Right forelimb (tissue), 1 donor: ENCODE measurements at places on chromosomes 12 and 14.
A peak's percentile ranks its signal among the peaks of the same experiment; 100 is the strongest.

GRCh38 chr14:30621354-30621939 is 672 bp upstream of the SCFD1 start:
- peak; percentile 60 for DNase-seq

GRCh38 chr14:33987565-33988080 is 36.7 kb upstream of the EGLN3 start:
- no peak for DNase-seq

DNA sequence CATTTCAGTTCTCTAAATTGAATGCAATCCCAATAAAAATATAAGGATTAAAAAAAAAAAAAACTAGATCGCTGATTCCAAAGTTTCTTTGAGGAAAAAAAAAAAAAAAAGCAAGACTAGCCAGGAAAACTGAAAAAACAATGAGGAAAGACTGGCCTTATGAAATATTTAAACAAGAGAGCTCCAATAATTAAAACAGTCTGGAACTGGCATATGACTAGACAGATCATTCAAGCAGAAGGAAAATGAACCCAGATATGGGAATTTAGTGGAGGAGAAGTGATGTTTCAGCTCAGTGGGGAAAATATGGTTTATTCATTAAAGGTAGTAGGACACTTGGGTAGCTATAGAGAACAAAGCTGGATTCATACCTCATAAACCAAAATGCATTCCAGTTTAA is 42.0 kb upstream of the TBC1D15 start:
- no peak for DNase-seq

DNA sequence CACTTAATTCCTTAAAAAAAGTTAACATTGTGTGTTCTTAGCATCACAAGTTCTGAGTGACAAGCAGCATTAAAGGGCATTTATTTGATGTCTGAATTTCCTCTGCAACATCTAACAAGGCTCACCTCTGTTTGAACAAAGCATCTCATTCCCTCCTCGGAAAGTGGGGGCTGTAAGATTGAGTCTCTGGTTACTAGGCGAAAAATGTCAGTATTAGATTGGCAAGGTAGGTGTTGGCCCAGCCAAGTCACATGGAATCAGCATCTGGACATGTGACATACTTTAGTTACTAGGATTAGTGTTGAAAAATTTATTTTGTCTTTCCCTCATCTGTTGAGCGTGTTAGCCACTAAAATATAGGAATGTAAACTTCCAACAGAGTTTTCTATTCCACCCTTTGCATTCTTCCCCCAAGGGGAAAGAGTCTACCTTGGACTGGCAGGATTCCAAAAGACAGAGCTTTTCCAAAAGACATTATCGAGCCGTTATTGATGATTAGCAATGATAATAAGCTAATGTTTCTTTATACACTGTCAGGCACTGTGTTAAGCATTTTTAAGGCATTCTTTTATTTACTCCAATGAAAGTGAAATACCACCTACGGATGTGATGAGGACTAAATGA is 194.9 kb upstream of the BTG1 start:
- DNase-seq = no peak

- no peak for DNase-seq
Measured at GRCh38 chr12:128564956-128565355, 258.8 kb downstream of the SLC15A4 start.

GRCh38 chr12:89547101-89547500 is 21.3 kb upstream of the POC1B start:
- no peak for DNase-seq

- peak; percentile 62 for DNase-seq
Measured at GRCh38 chr14:58571769-58572472, 65.8 kb upstream of the DACT1 start.

DNA sequence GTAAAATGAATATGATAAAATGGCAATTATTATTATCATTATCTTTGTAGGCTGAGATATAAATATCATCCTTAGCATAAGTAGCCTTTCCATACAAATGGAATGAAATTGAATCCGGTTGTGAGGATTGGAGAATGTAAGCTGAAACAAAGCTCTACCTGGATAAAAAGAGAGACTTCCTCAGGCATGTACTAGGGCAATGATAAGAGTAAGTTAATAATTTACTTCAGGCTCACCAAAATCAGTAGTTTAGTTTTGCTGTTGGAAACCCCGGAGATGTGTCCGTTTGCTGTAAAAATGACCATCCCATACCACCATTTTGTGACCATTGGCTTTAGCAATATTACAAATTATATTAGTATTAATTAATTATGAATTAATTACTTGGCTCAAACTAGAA is 96.3 kb downstream of the C12orf75 start:
- DNase-seq = no peak

- DNase-seq = no peak
Measured at GRCh38 chr12:94670075-94670474, 19.7 kb upstream of the TMCC3 start.

DNA sequence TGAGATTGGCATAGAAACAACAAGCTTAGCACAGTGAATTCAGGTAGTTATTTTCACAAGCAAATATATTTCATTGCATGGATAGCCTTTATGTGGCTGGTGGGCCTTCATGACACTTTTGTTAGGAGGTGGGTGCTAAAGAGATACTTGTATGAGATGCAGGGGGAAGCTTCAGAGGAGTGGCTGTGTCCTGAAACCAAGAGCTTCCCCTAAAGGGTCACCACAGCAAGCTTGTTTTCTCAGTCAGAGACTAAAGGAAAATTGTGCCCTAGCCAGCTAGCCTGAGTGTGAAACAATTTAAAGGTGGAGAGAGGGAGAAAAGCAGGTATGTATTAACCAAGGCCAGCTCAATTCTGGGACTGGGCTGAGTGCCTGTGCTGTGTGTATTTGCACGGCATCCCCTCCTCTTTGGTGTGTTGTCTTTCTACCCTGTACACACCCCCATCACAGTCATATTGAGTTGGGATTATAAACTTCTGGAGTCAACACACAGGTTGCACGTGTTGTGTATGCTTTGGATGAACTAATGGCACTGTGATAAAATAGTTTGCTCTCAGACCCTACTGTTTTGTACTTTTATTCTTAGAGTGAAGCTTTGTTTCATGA is 79.2 kb downstream of the RASSF8 start:
- DNase-seq = no peak

- no peak for DNase-seq
Measured at GRCh38 chr14:22545842-22546721, 42.9 kb downstream of the DAD1 start.

DNA sequence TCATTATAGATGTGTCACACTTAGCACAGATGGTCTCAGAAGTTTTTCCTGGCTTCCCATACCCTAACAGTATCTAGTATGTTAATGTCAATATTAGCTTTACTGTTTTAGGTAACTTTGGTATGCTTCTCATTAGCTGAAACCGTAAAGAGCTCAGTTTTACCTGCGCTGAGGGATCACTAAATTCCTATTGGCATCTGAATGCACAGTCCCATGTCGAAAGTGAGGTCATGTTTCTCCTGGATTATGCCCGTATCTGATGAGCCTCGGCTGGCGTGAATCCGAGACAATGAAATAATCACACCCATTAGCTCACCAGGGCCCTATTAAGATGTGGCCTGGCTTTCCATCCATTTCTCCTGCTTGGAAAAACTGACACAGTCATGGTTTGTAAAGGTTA is 418.2 kb downstream of the ZFP36L1 start:
- DNase-seq = no peak

DNA sequence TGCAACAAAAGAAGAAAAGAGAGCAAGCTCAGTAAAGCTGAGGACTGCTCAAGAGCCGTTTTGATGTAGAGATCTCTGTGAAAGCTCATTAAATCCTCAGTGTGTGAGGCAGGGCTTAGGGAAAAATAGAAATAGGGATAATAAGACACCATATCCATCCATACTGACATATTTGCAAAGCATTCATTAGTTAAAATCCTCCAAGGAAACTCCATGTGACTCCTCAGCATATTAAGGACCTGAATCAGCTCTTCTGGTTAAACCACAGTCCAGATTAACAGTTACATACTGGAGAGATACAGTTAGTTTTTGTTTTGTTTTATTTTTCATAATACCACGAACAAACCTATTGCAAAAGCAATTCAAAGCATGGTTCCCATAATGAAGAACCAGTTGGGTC is 288.2 kb downstream of the PAWR start:
- no peak for DNase-seq

DNA sequence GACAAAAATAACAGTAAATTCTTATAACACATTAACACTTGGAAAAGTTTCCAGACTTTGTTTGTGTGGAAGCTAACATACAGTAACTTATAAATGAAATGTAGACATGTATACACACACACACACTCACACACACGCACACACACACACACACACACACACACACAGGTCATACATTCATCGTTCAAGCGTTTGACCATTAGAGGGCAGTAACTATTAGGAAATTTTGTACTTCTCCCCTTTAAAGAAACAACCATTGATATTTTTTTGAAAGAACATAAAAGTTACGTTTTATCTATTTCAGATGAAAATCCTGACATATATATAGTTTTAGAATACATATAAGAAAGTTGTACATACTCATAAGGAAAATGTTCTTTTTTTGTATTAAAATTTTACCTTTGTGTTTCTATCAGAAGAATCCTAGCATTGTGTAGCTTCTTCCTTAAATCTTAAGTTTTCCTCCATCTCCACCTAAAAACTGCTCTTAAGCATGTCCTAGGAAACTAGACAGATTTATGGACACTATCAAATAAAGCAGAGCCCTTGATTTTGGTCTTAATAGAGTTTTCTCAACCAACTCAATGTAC is 29.0 kb downstream of the PTPRQ start:
- peak; percentile 46 for DNase-seq

- DNase-seq = no peak
Measured at GRCh38 chr12:104608998-104609397, 152.2 kb downstream of the CHST11 start.

DNA sequence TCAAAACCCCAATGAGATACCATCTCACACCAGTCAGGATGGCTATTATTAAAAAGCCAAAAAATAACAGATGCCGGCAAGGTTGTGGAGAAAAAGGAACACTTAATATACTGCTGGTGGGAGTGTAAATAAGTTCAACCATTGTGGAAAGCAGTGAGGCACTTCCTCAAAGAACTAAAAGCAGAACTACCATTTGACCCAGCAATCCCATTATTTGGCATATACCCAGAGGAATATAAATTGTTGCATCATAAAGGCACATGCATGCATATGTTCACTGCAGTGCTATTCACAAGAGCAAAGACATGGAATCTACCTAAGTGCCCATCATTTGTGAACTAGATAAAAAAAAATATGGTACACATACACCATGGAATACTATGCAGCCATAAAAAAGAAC is 59.9 kb downstream of the MGST1 start:
- no peak for DNase-seq

- peak; percentile 82 for DNase-seq
Measured at GRCh38 chr12:132560614-132561426, 49.6 kb downstream of the LRCOL1 start.

- DNase-seq = no peak
Measured at GRCh38 chr12:9221483-9221882, 13.3 kb upstream of the PZP start.

GRCh38 chr14:103281496-103282231 is 52.4 kb upstream of the EIF5 start:
- DNase-seq = no peak

GRCh38 chr12:49582850-49583249 is 14.9 kb upstream of the MCRS1 start:
- DNase-seq = no peak

GRCh38 chr12:13000925-13001774 is 1.1 kb upstream of the HEBP1 start:
- peak; percentile 79 for DNase-seq

DNA sequence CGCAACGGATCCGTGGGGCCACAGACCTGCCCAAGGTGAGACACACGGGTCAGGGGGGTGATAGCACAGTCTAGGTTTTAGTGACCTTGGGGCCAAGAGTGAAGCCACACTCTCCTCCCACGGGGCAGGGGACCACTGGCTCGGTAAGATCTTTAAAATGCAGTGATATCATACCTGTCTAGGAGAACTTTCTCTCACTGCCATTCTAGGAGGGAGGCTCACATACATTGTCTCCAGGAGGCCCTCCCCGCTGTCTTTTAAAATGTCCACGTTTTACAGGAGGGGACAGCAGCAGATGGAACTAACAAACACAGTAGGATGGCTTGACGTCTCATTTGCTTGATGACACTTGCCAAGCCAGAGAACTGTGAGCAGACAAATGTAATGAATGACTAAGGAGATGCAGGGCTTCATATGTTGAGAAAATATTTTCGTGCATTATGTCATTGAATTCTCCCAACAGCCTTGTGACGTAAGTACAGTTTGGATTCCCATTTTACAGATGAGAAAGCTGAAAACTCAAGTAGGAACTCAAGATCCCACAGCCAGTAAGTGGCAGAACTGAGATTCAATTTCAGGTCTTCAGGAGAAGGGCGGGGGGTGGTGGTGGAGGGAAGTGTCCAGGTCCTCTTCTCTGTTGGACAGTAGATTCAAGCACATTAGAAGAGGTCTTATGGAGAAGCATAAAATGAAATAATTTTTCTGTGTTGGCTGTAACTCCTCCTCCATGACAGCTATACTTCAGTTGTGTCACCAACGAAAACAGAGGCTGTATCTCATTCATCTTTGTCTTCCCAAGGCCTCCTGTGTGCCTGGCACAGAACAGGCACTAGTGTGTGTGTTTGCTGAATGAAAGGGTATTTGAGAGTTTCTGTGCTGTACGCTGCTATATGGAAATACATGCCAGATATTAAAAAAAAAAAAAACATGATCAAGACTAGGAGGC is 2.1 kb downstream of the VASH1 start:
- DNase-seq = peak; percentile 39

DNA sequence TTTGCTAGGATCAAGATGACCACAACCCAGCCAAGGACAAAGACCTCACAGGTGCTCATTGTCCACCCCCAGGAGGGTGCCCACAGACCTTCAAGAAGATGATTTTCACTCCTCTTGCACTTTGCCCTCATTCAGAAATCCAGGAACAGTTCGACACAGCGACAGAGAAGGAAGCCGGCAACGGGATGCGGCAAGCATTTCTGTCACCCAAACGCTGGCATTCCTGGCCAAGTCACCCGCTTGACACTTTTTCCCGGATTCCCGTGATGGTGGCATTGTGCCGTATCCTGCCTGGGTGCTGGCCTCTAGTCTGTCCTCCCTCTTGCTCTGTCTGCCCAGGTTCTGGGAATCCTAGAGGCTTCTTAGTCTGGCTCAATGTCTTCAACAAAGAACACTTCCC is 770.4 kb upstream of the ALG10B start:
- no peak for DNase-seq

DNA sequence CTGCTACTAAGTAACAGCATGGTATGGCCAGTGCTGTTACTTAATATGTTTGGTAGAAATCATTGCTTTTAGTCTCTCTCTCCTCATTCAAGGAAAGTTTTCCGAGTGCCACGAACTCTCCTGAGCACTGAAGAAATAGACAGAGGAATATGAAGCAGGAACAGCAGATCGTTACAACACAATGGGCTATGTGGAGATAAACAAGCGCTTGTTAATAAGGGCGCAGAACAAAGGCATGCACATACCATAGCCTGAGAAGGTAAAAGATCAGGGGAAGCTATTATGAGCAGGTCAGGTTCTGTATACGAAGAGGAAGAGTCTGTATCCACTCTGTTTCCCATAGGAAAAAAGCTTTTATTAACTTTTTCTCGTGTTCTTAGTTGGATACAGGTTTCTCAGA is 156.2 kb upstream of the CPNE8 start:
- DNase-seq = no peak
